Thoracic aorta (tissue), 2 donors: ENCODE measurements at places on chromosomes 16 and 17. TPM values are rescaled to one million over a fixed set of nuclear protein-coding genes. Genes with fewer than 3 reads are reported as not detected.

- no peak overlapping the region for H3K4me3 ChIP-seq
- no peak overlapping the region for H3K27ac ChIP-seq
- DNase-seq, result no peak
- no peaks in the 10 kb centered on the region for H3K36me3 ChIP-seq
- H3K27me3 ChIP-seq, result no peaks in the 10 kb centered on the region
These were observed 221.5 kb downstream of the BCAS3 start for GRCh38 chr17:60899115-60899514.

Gene MYO1C
- 160 TPM for total RNA-seq

GRCh38 chr16:3728424-3729160 is 11.3 kb upstream of the TRAP1 start:
- no peak overlapping the region for H3K4me3 ChIP-seq
- H3K36me3 ChIP-seq, result peaks cover 53% of the 10 kb centered on the region
- no peaks in the 10 kb centered on the region for H3K27me3 ChIP-seq
- no peaks in the 10 kb centered on the region for H3K4me1 ChIP-seq
- no peak for DNase-seq
- no peak overlapping the region for H3K27ac ChIP-seq

Gene MYOCD
- 102 TPM for total RNA-seq
